ENCODE measurements at places on chromosomes 12 and 14. TPM values are rescaled to one million over a fixed set of nuclear protein-coding genes. Genes with fewer than 3 reads are reported as not detected.

Gene SPTB
- 1.2 TPM for total RNA-seq

Gene MUCL1
- total RNA-seq = not detected

Gene CLEC1A
- 7.3 TPM for total RNA-seq

Gene OGFOD2
- 13.9 TPM for total RNA-seq

Gene DCN
- 2,728 TPM for total RNA-seq

Gene KICS2
- 11.0 TPM for total RNA-seq

GRCh38 chr12:45475594-45475993, 253.9 kb upstream of the ARID2 start:
- no peak for DNase-seq

- no peak for DNase-seq
Observed at GRCh38 chr12:9947674-9948073, 15.5 kb upstream of the CLEC2A start.

DNA sequence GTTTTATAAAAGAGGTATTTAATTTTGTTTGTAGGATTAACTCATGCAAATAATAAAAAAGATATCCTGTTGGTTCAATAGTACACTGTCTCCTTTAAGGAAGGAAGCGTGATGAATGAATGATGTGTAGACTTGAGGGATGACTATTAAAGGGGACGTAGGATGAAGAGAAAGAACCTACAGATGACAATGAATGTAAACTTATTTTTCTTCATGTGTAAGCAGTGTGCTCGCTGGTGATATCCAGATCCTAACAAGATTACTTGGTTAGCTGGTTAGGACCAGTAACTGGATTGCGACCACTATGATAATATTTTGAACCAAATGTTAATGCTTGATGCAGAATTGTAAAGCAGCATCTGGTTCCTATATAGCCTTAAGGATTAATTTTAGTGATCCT, 2.6 kb downstream of the ARF6 start:
- DNase-seq = no peak

DNA sequence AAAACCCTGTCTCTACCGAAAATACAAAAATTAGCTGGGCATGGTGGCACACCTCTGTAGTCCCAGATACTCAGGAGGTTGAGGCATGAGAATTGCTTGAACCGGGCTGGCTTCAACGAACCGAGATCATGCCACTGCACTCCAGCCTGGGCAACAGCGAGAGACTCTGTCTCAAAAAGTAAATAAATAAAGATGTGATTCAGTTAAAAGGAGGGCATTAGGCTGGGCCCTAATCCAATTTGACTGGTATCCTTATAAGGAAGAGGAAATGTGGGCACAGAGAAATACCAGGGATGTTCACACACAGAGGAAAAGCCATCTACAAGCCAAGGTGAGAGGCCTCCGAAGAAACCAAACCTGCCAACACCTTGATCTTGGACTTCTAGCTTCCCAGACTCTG, 10.1 kb upstream of the DCAF4 start:
- DNase-seq = no peak

DNA sequence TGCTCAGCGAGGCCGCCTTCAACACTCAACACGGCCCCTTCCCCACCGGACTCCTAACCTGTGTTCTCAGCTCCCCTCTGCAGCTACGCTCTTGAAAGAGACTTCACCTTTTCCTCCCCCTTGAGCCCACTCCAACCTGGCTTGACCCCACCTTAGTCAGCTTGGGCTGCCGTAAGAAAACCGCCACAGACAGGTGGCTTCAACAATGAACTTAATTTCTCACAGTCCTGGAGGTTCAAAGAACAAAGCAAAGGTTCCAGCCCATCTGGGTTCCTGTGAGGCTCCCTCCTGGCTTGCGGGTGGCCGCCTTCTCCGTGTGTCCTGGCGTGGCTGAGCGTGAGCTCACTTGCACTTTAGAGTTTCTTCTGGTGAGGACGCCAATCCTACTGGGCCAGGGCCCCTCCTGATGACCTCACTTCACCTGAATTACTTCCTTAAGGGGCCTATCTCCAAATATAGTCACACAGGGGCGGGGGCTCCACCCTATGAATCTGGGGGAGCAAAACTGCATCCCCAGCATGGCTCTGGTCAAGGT, 138.8 kb downstream of the CALM1 start:
- DNase-seq = no peak

DNA sequence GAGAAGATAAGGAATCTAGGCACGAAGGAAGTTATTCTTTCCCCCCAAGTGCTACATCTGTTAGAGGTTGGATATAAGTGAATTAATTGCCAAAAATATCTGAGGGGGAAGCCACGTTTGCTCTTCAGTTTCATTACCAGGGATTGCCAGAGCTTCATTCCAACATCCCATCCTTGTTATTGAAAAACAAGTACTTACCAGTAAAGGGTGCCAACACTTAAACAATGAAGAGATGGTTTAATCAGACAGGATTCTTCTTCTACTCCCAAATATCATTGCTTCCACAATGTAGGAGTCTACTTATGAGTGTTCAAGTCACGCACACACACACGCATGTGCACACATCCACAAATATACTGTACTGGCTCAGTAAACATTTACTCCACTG, 312.4 kb downstream of the RPAP3 start:
- no peak for DNase-seq

DNA sequence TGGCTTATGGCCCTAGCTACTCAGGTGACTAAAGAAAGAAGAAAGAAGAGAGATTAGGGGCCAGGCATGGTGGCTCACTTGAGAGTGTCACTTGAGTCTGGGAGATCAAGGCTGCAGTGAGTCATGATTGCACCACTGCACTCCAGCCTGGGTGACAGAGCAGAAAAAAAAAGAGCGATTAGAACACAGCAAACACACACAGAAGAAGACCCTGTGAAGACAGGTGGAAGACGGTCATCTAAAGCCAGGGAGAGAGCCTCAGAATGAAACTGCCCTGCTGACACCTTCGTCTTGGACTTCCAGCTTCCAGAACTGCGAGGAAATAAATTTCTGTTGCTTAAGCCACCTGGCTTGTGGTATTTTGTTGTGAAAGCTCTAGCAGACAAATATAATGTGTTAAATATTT, 17.5 kb upstream of the PPP1CC start:
- DNase-seq = no peak

- no peak for DNase-seq
Observed at GRCh38 chr14:35669782-35670181, 135.8 kb downstream of the INSM2 start.

DNA sequence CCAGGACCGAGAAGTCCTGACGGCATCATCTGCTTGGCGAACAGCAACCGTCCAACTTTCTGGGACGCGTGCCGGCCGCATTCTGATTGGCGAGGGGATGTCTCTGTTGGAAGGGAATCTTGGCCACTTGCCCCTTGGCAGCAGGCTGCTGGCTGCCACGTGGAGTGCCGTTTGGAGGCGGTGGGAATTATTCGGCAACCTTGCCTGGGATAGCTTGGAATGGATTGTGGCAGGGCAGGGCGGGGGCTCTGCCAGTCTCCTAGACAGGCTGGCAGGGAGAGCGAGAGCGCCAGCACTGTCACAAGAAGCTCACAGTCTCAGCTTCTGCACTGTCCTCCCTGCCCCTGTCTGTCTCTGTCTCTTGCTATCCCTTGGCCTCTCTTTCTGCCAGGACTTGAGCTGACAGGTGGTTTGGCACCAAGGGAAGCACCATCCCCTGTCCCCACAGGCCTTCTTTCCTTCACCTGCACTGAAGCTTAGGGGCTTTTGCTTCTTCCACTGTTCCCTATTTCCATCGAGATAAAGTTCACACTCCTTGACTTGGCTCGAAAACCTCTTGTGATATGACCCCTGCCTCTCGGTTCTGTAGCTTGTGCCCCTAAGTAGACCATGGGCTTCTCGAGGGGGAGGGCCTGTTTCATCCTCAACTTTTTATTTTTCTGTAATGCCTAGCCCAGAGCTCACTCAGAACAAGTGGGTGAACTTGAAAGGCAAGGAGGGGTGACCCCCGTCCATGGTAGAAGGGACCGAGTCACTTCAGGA, 201.9 kb downstream of the PHETA1 start:
- DNase-seq = no peak

DNA sequence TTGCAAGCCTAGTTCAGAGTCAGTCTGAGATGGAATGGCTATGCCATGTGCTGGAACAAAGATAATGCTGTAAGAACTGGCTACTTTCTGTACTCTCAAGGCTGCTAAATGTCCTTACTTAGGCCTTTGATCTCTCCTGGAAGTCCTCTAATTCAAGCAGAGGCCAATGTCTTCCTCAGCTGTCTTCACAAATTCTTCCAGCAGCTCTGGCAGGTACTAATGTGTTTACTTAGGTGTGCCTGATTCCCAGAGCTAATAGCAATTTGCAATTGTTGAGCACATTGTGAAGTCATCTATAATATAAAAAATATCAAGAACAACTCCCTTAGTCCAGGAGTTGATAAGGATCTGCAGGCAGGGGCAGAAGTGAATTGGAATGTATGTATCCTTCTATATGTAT, 3.8 kb upstream of the MYF5 start:
- DNase-seq = no peak

GRCh38 chr12:132052196-132052932, 91.8 kb downstream of the DDX51 start:
- DNase-seq = no peak

DNA sequence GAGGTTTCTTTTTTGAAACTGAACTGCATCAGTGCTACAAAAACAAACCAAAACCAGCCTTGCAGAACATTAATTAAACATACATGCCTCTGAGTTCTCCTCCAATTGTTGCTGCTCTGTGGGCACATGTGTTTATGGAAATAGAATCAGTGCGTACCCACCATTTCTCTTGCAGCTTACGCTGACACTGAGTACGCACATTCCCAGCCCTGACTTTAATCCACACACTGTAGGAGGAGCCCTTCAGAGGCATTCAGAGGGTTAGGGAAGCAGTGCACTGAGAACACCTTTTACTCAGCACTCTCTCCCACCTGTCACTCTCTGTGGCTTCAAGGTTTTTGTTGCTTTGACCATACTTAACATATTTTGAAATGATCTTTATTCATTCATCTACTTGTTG, 250.5 kb upstream of the PWP1 start:
- DNase-seq = no peak

DNA sequence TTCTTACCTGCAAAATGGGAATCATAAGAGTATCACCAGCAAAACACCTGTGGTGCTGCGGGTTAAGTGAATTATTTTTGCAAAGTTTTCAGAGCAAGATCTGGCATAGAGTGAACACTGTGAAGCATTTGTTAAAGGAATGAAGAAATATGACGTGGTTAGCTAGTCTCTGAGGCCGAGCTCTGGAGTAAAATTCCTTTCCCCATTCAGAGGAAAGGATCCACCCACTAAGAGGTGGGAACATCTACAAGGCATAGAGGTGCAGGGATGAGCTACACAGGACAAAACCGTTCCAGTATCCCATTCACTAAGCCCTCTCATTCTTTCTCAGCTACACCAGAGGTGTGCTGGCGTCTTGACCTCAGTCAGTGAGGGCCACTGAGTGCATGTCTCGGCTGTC, 48.5 kb downstream of the JAG2 start:
- no peak for DNase-seq
